ENCODE measurements at places on chromosomes 6 and 20. TPM values are rescaled to one million over a fixed set of nuclear protein-coding genes. Genes with fewer than 3 reads are reported as not detected.

- no peak overlapping the region for H3K27ac ChIP-seq
- H3K27me3 ChIP-seq: no peaks in the 10 kb centered on the region
- H3K36me3 ChIP-seq: no peaks in the 10 kb centered on the region
- H3K4me1 ChIP-seq: no peaks in the 10 kb centered on the region
- no peak for DNase-seq
Measured at GRCh38 chr6:80148220-80148619, 41.7 kb downstream of the BCKDHB start.

- no peak for DNase-seq
- no peak overlapping the region for H3K27ac ChIP-seq
- H3K36me3 ChIP-seq: no peaks in the 10 kb centered on the region
- H3K27me3 ChIP-seq: no peaks in the 10 kb centered on the region
- no peaks in the 10 kb centered on the region for H3K4me1 ChIP-seq
Measured at GRCh38 chr6:14344486-14344885, 226.9 kb downstream of the CD83 start.

DNA sequence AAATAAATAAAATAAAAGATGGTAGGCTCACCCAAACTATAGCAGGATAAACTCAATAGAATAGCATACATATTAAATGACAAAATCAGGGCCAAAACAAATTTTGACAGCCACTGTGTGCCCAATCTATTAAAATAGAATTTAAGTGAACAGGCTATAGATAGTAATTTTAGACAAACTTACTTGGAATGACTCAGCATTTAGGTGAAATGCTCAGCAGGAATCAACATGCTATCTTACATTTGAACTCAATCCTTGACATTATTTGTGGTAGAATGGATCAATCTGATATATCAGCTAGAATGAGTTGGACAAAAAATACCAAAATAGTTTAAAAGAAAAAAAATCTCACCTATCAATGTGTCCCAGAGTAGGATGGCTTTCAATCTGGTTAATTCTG, 578.6 kb downstream of the RFPL4B start:
- no peak for DNase-seq
- H3K4me3 ChIP-seq: no peak overlapping the region
- H3K36me3 ChIP-seq: no peaks in the 10 kb centered on the region
- no peaks in the 10 kb centered on the region for H3K4me1 ChIP-seq

DNA sequence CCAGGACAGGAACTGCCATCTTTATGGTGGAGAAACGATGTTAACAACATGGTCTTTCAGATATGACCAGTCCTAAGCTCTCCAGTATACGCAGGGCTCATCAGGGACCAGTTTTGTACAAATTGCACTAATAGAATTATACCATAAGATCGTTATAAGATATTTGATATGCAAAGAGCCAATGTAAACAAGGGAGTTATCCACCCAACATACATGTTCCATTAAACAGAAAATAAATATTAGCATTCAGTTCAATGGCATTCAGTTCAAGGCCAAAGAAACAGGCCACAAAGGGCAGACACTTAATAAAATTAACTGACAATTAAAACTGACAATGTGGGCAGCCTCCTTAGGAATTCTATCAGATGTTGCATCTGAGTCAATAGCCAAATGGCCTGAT, 2.6 kb downstream of the GFOD1 start:
- H3K4me3 ChIP-seq: peak overlapping the region; percentile 100
- H3K36me3 ChIP-seq: peaks cover 5% of the 10 kb centered on the region
- peaks cover 32% of the 10 kb centered on the region for H3K4me1 ChIP-seq
- H3K27me3 ChIP-seq: no peaks in the 10 kb centered on the region
- peak overlapping the region; percentile 62 for H3K27ac ChIP-seq
- no peak for DNase-seq

BMP5 gene
- not detected for total RNA-seq

GRCh38 chr6:41467061-41467460, 79.1 kb upstream of the FOXP4 start:
- no peak overlapping the region for H3K27ac ChIP-seq
- no peaks in the 10 kb centered on the region for H3K36me3 ChIP-seq
- H3K4me3 ChIP-seq: no peak overlapping the region

- H3K27ac ChIP-seq: no peak overlapping the region
- H3K36me3 ChIP-seq: no peaks in the 10 kb centered on the region
- DNase-seq: no peak
- no peaks in the 10 kb centered on the region for H3K4me1 ChIP-seq
- H3K4me3 ChIP-seq: no peak overlapping the region
- H3K27me3 ChIP-seq: no peaks in the 10 kb centered on the region
Measured at GRCh38 chr6:73739096-73739495, 43.1 kb downstream of the CD109 start.

GRCh38 chr20:51715163-51715855, 52.9 kb downstream of the ATP9A start:
- no peak overlapping the region for H3K4me3 ChIP-seq
- no peaks in the 10 kb centered on the region for H3K27me3 ChIP-seq
- no peak for DNase-seq
- H3K27ac ChIP-seq: no peak overlapping the region
- no peaks in the 10 kb centered on the region for H3K36me3 ChIP-seq
- H3K4me1 ChIP-seq: no peaks in the 10 kb centered on the region

DNA sequence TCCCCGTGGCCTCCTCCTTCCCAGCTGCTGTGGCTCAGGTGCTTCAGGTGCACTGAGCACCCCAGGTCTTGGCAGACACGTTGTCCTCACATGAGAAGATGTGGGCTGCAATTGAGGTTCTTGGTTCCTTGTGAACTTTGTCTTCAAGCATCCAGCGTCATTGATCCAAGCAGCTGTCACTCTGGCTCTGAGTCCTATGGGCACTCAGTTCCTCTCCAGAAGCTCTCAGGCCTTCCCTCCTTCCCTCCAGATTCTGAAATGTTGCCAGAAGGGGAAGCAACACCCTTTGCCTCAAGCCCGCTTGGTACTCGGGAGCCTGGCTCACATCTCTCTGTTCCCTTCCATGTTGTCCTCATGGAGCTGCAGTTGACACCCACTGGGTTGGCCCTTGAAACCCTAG, 8.4 kb upstream of the MRGBP start:
- peaks cover 4% of the 10 kb centered on the region for H3K27me3 ChIP-seq
- H3K36me3 ChIP-seq: no peaks in the 10 kb centered on the region
- no peak for DNase-seq
- H3K4me3 ChIP-seq: no peak overlapping the region

DNA sequence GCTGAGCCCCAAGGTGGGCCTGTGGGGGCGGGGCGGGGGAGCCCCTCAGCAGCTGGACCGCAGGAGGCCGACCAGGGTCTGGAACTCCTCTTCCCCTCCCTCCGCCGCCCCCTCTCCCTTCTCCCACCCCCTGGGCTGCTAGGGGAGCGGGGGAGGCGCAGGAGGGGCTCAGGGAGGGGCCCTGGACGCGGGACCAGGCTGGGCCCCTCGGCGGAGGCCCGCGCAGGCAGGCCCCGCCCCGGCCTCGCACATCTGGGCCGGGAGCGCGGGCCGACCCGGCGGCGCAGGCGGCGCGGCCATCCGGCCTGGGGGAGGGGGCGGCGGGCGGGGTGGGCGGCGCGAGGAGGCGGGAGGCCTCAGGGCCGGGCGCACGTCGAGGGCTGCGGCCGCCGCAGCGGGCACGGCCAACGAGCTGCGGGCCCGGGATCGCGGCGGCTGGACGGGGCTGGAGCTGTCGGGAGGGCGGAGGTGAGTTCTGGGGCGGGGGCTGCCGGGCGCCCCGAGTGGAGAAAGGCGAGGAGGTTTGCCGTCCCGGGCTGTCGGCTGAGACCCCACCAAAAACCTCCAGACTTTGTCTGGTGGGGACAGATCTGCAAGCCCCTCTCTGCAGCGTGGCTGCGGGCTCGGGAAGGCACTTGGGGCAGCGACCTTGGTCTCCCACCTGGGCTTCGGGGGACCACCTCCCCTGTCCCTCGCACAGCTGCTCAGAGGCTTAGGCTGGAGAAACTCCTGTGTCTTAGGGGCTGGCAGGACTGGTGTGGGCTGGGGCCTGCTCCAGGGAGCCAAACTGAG, at the start of gene HSPA12B:
Gene HSPA12B, plus strand, starts transcription at position 359 of the 792 bp plus-strand sequence. CDS start 5,990 bp downstream, outside the sequence.
- DNase-seq: no peak
- no peaks in the 10 kb centered on the region for H3K4me1 ChIP-seq
- no peaks in the 10 kb centered on the region for H3K36me3 ChIP-seq
- H3K27me3 ChIP-seq: 0 out of 2 replicates have a peak, but pooled peaks cover 1% of the 10 kb centered on the region
- H3K4me3 ChIP-seq: no peak within 1 kb of the TSS

CYP39A1 gene
- not detected for total RNA-seq

SLC23A2 gene
- 51.7 TPM for total RNA-seq

DNA sequence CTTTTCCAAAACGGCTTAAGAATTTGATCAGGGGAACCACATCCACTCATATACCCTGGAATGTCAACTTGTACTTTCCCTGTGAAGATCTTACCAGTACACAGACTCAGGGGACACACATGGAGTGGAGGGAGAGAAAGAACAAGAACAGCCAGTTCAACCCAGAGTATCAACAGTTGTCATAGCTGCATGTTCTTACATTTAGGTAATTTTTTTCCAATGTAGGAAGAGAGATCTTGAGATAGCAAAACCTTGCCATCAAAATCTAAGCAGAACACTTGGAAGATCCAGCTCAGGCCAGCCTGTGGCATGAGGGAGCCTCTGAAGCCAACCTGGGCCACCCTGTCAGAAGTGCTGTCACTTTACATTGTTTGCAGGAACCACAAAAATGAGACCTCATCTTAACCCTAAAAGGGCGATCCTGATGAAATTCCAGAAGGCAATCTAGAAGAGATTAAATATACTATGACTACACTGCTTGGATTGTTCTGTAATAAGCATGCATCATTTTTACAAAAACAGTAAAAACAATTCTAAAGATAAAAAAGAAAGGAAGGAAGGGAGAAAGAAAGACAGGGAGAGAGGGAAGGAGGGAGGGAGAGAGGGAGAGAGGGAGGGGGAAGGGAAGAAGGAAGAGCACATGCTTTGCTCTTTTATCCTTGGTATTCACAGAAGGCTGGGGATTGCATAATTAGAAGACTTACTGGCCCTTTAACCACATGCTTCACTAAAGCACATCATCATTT, 124.7 kb upstream of the TCF21 start:
- H3K27me3 ChIP-seq: no peaks in the 10 kb centered on the region
- no peak for DNase-seq
- H3K27ac ChIP-seq: no peak overlapping the region
- H3K4me3 ChIP-seq: no peak overlapping the region

DNA sequence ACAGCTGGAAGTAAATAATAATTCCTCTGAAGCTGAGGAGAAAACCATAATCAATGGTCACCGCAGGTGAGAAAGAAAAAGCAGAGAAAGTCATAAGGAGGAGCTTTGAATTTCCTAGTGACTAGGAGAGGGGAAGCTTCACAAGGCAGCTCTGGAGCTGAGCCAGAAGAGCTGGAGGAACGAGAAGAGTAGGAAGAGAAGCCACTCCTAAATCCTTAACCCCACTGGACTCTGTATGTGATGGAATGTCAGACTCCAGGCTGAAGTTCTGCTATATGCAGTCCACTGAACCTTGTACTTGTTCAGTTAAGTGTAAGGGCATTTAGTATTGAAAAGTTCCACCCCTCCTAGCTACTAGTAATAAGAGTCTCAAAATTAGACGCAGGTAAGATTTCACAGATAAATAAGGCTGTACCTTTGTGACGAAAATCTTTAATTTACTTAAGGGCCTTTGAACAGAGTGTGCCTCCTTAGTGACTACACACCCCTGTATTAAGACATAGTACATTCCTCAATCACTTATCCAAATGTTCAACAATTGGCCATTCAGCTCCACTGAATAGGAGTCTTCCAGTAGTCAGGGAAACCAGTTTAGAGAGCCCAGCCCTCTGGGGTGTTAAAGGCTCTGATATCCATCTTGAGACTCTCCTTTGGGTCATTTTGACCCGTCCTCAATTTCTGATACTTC, 71.4 kb upstream of the UFL1 start:
- H3K36me3 ChIP-seq: no peaks in the 10 kb centered on the region
- no peaks in the 10 kb centered on the region for H3K27me3 ChIP-seq
- no peak for DNase-seq
- no peak overlapping the region for H3K27ac ChIP-seq
- H3K4me1 ChIP-seq: no peaks in the 10 kb centered on the region

DNA sequence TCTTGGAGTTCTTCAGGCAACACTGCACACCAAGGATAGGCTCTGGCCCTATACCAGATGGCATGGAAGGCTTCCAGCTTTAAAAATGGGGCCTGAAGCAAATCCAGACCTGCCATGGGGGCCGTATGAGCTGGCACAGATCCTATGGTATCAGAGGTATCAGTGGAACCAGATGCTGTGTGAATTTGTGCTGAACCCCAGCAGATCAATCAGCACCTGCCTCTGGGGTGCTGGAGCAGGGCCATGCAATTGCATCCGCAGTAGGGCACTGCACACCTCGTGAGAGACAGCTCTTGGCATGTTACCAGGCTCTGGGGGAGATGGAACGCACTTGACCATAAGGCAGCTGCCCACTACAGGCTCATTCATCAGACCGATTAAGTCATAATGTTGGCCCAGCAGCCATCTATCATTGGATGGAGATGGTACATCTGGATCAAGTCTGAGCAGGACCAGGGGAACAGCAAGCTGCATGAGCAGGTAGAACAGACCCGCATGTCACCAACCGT, 221.5 kb downstream of the MYLK4 start:
- no peaks in the 10 kb centered on the region for H3K4me1 ChIP-seq
- no peak for DNase-seq
- H3K27ac ChIP-seq: no peak overlapping the region
- no peaks in the 10 kb centered on the region for H3K27me3 ChIP-seq
- no peak overlapping the region for H3K4me3 ChIP-seq

ACTR5 gene
- total RNA-seq: 8.9 TPM

GRCh38 chr6:163637524-163637923, 223.0 kb downstream of the QKI start:
- DNase-seq: peak; percentile 47
- peaks cover 9% of the 10 kb centered on the region for H3K4me1 ChIP-seq
- H3K27me3 ChIP-seq: no peaks in the 10 kb centered on the region
- H3K27ac ChIP-seq: no peak overlapping the region
- no peak overlapping the region for H3K4me3 ChIP-seq

TMEM244 gene
- total RNA-seq: not detected

- H3K27ac ChIP-seq: peak overlapping the region; percentile 72
- H3K27me3 ChIP-seq: no peaks in the 10 kb centered on the region
- H3K4me3 ChIP-seq: peak overlapping the region; percentile 18
- H3K36me3 ChIP-seq: peaks cover 2% of the 10 kb centered on the region
- DNase-seq: peak; percentile 69
- H3K4me1 ChIP-seq: peaks cover 20% of the 10 kb centered on the region
Measured at GRCh38 chr6:132750455-132751248, 7.1 kb downstream of the VNN2 start.

RAB22A gene
- 10.1 TPM for total RNA-seq

- H3K4me1 ChIP-seq: no peaks in the 10 kb centered on the region
- no peaks in the 10 kb centered on the region for H3K36me3 ChIP-seq
- H3K27ac ChIP-seq: no peak overlapping the region
Measured at GRCh38 chr6:81863123-81863522, 110.6 kb upstream of the TENT5A start.

- peaks cover 4% of the 10 kb centered on the region for H3K27me3 ChIP-seq
- no peaks in the 10 kb centered on the region for H3K36me3 ChIP-seq
- no peak overlapping the region for H3K27ac ChIP-seq
- H3K4me1 ChIP-seq: no peaks in the 10 kb centered on the region
Measured at GRCh38 chr20:58603721-58604120, 47.4 kb upstream of the STX16 start.

DNA sequence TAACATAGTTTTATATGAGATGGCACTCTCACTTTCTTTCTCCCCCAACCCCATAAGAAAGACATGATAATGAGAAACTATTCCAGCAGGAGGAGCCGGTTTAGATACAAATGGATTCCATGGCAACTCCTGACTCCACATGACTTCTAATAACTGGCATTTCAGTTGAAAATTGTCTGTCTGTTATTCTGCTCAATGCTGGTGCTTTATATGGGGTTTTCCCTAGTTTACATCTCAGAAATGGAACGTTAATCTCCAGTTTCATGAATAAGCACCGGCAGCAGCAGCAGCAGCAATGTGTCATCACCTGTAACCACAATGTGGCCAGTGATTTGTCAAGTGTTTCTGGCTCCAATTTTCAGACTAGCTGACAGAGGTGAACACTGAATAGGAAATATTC, 8.0 kb upstream of the SIM1 start:
- H3K4me3 ChIP-seq: no peak overlapping the region
- DNase-seq: peak; percentile 42
- no peak overlapping the region for H3K27ac ChIP-seq

Measured in GM12878 (cell line).